ENCODE measurements at places on chromosomes 7 and 10. TPM values are rescaled to one million over a fixed set of nuclear protein-coding genes. Genes with fewer than 3 reads are reported as not detected.

The SPDYE2 gene
- total RNA-seq: not detected

The TCAF1 gene
- 51.3 TPM for total RNA-seq

The ADCY1 gene
- total RNA-seq: 0.02 TPM

DNA sequence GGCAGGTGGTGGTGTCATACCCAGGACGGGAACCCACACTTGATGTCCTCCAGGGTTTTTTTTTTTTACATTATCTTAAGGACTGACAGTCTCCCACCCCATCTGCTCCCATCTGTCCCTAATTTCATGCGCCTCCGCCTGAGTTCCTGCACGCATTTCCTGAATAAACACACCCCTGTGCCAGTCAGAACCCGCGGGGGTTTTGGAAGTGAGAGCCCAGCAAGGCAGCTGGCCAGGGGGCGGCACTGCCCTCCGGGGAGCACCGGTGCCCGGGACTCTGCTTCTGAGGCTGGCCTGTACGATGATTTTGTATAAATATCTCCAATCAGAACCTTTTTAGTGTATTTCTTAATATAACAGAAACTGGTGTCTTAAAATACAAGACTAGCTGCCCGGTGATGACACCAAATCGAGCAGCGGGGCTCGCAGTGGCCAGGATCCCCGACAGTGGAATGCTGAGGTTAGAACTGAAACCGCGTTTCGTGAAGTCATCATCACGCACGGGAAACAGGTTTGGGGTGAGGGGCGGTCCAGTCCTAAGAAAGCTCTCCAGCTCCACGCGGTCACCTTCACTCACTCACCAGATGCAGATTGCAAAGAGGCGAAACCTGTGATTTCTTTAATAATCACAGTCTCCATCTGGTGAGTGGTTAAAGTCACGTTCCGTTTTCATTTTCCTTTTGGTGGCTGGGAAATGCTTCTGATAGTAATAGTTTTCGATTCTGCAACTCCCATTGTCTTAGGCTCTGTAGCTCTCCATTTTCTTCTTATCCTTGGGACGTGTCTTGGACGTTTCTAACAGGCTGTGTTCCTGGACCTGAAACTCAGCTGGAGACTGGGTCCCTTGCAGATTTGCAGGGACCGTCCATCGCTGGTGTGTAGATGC, 19.7 kb downstream of the BNIP3 start:
- no peak for DNase-seq

DNA sequence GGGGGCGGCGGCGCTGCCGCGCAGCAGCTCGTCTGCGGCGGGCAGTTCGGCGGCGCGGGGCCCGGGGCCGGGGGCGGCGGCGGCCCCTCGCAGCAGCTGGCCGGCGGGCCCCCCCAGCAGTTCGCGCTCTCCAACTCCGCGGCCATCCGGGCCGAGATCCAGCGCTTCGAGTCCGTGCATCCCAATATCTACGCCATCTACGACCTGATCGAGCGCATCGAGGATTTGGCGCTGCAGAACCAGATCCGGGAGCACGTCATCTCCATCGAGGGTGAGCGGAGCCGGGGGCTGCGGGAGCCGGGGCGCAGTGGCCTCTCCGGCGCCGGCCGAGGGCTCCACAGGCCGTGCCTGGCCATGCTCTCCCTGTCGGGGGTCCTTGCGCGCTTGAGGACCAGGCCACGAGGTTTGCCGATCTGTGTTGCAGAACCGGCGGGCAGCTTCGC, 548 bp downstream of the AGAP3 start:
- peak; percentile 48 for DNase-seq

DNA sequence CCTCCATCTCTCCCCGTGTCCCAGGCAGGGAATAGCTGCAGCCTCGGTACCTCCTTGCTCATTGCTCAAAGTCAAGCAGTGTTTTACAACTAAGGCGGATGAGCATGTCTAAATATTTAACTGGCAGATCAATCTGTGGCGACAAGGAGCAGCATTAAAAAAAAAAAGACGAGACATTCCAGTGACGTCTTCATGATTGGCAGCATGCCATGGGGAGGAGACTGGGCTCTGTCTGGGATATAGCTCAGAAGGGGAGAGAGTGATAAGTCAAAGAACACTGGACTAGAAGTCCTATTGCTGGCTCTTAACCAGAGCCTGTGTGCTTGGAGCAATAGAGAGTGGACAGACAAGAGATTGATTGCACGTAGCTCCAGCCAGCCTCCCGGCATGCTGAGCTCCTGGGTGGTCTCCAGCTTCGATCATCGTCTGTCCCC, 287.5 kb upstream of the PODXL start:
- DNase-seq: no peak

GRCh38 chr7:35035511-35035961, 1.7 kb downstream of the DPY19L1 start:
- peak; percentile 44 for DNase-seq

DNA sequence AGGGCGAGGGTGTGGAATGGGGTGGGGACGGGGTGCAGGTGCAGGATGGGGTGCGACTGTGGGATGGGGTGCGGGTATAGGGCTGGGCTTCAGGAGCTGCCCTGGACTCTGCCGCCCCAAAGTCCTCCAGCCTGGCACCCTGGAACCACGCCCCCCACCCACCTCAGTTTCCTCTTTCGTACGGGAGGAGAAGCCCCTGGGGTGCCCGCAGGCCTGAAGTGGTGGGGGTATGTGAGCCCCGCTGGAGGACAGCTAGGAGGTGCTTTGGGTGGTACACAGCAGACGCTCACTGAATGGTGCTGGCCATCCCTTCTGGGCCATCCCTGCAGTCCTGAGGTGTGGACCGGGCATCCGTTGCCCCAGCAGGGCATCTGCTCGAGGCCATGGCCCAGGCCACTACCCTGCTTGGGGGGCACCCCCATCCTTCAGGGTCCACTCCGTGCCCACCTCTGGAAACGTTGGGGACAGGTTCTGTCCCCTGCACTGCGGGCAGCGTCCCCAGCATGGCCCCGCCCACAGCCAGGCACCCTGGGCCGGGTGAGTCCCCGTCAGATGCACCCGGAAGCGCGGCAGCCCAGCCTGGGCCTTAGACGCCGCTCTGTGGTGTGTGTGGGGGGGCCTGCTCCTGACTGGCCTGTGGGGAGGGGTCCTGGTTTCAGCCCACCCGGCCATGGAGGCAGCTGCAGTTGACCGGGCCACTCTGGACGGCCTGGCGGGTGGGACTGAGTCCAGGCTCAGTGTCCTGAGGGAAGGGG, 41.6 kb downstream of the UNCX start:
- DNase-seq: no peak

All from K562 (cell line).